ENCODE measurements at places on chromosomes 3 and 15.

- peak; percentile 94 for DNase-seq
These were observed 634 bp downstream of the STAG1 start for GRCh38 chr3:136751316-136752171.

DNA sequence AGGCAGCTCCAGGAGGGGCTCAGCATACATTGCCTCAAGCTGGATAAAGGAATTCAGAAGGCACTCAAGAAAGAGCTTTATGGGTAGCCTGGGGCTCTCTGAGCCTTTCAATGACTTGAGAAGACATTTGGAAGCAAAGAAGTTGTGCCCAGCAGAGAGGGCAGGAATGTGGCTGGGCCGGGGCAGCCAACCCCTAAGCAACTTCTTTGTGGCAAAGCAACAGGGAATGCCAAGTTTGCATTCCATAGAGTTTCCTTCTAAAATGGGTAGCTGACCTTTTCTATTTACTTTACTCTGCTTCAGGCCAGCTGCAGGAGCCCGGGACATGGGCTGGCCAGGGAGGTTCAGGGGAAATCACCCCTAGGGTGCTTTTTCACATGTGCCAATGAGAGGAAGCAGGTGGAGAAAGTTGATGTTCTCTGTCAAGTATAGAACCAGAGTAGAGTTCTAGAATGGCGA, 45.6 kb downstream of the CCDC12 start:
- no peak for DNase-seq

DNA sequence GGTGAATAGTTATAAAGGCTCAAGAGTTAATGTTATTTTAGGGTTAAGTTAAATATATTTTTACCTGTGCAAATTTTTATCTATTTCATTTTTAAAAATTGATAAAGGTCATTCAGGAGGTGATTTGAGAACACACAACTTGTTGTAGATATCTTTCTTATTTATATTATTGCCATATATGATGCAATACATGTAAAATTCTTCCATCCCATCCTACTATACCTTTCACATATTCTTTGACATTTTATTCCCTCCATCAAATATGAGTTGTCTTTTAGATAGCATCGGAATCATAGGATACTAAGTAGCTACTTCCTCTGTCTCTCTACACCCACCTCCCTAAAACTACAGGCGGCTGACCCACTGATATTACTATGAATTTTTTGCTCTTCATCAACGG, 734.1 kb downstream of the FHIT start:
- DNase-seq: no peak

GRCh38 chr15:63203451-63204090, 14.2 kb downstream of the RAB8B start:
- no peak for DNase-seq

DNA sequence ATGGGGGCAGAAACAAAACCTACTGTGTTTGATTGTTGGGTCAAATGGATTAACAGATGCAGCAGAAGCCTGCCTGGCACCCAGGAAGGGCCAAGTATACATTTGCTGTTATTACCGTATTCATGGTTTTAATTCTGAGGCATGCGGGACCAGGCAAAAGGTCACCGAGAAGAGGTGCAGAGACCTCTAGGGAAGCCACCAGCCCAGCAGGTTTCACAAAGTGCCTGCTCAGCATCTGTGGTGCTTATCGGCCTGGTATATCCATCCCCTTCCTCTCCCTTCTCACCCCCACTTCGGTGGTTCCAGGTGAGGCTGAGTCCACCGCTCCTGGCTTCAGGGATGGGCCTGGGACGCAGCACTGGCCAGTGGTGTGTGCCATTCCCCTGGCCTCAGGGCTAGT, 13.1 kb downstream of the TPRA1 start:
- no peak for DNase-seq

DNA sequence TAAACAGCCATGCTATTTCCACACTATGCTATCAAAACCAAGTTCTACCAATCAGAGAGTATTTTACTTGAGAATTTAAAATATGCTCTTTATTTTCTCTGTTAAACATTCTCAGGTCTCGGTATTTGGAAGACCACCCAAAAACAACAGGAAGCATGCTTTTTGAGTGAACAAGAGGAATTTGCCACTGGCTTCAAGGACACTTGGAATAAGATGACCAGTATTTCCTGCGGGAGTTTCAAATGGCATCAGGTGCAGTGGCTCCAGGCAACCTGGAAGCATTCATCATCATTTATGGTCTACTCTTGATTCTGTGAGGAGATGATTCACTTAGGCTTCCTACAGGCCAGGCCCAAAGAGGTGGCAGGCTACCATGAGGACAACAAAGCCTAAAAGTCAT, 305.7 kb upstream of the ATP11B start:
- DNase-seq: no peak

- peak; percentile 73 for DNase-seq
These were observed 106.3 kb downstream of the PLD1 start for GRCh38 chr3:171704002-171704401.

DNA sequence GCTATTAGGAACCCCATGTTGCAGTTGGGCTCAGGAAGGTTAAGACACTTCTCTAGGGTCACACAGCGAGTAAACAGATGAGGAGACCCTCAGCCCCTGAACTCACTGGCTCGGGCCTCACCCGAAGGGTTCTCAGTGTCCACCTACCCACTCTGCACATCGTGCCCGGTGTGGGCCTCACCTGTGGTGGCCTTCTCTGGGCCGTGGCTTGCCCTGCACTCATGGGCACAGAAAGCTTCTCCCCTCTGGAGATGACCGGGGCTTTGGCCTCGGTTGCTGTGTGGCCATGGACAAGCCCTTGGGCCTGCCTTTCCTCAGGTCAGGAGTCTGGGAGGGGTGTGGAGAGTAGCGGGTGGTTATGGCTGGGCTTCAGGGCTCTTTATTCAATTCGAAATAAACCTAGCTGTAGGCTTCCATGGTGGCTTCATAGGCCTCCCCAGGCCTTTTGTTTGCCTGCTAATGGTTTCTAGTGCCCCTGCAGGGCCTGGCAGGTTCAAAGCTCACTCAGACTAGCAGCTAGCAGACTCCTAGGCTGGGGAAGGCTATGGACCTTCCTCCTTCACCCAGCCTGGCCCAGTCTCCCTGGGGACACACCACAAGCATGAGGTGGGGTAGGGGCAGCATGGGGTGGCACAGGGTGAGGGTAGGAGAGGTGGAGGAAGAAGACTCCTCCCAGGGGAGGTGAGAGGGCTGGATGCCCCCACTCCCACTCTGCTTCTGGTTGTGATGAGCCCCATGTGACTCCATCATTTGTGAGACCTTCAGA, 103.1 kb downstream of the LINGO1 start:
- DNase-seq: no peak

DNA sequence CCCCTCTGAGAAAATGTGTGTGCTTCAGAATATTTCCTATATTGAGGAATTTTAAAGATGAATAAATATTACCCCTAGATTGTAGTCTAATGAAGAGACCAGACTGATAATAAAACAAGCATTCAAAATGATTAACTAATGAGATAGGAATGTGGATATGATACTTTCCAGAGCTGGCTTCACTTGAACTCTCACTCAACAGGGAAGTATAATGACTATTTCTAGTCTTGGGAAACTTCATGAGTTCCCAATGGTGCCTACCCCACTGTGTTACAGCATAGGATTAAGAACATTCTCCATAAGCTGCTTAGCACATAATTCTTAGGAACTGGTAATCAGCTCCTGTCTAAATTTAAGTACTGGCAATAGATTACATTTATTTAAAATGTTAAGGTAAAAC, 261.5 kb upstream of the ZNF385D start:
- peak; percentile 89 for DNase-seq

DNA sequence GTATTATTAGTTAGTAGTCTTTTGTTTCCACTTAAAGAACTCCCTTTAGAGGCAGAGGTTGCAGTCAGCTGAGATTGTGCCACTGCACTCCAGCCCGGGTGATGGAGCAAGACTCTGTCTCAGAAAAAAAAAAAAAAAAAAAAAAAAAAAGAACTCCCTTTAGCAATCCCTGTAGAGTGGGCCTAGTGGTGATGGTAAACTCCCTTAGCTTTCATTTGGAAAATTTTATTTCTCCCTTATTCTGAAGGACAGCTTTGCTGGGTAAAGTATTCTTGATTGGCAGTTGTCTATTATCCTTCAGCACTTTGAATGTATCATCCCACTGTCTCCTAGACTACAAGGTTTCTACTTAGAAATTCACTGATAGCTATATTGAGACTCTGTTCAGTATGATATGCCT, 46.0 kb downstream of the RPL39L start:
- DNase-seq: no peak

DNA sequence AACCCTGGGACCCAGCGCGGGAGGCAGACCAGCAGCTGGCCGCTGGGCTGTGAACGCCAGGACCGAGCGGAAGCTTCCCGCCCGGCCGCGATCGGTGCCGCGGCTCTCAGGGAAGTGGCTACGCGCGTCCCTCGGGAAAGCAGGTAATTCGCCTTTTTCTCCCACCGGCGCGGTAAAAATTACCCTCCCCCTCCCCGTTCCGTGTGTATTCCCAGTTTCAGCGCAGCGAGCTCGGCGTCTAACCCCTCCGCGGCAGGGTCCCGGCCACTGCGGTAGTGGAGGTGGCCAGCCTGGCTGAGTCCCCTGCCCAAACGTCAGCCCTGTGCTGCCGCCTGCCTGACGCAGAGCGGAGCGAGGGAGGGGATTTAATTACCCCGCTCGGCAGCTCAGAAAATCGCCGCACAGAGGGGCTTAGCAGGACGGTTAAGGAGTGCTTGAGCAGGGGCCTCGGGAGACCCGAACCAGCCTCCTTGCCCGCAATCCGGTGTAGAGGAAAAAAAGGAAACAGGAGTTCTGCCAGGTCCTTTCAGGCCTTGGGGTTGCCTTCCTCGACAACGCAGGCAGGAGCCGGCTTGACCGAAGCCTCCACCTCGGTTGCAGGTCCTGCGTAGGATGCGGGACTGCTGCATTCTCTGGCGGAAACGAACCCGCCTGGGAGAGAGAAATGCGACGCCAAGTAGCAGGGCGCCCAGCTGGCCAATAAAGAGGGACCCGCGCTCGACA, 2.9 kb downstream of the GATA2 start:
- peak; percentile 88 for DNase-seq

DNA sequence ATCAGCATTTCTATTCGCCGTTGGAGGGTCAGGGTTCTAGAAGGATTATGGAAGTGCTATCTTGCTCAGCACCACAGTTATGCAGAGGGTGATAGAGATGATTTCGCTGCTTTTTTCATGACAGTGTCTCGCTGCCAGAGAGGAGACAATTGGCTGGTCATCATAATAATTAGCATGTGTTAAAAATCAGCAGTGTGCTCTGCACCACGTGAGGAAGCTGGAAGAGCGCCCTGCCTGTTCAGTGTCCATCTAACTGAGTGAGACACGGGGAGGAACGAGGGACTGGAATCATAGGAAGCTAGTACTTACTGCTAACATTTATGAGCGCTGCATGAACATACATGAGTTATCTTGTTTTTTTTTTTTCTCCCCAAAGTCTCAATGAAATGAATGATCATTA, 116.2 kb upstream of the PLAAT1 start:
- DNase-seq: no peak

- DNase-seq: peak; percentile 46
These were observed 483.8 kb downstream of the MECOM start for GRCh38 chr3:169179722-169180121.

DNA sequence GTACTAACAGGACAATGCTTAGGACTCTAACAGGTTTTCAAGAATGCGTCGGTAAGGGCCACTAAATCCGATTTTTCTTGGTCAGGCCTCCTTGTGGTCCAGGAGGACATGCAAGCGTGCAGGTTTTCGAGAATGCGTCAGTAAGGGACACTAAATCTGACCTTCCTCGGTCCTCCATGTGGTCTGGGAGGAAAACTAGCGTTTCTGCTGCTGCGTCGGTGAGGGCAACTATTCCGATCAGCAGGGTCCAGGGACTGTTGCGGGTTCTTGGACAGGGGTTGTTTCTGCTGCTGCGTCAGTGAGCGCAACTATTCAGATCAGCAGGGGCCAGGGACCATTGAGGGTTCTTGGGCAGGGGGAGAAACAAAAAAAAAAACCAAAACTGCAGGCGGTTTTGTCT, 7.8 kb upstream of the UBP1 start:
- no peak for DNase-seq

GRCh38 chr3:12195231-12195630, 36.5 kb upstream of the TIMP4 start:
- no peak for DNase-seq

DNA sequence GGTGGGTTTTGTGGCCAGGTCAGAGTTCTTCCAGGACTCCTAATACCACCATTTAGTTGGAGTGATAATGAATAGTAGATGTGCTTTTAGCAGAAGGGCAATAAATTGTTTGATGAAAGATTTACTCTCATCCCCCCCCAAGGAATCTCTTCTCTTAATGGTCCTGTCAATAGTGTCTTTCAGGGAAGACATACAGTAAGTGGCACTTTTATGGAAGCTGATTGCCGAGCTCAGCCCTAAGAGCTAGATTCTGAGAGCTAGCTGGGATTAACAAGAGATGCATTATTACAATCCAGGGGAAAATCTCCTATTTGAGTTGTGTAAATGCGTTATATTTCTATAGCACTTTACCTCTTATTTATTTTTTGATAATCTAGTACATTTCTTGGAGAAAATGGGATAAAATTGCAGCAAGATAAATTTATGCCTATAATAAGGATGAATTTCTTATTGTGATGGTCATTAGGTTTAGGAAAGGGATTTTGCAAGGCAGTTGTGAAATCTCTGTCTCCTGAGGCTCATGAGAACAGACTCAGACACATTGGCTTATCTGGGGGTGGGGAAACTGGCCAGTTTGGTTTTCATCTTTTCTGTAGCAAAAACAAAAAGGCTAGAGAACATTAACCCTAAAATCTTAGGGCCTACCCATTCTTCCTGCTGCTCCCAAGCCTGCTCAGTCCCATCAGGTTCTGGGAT, 41.6 kb upstream of the CLSTN2 start:
- DNase-seq: peak; percentile 10

DNA sequence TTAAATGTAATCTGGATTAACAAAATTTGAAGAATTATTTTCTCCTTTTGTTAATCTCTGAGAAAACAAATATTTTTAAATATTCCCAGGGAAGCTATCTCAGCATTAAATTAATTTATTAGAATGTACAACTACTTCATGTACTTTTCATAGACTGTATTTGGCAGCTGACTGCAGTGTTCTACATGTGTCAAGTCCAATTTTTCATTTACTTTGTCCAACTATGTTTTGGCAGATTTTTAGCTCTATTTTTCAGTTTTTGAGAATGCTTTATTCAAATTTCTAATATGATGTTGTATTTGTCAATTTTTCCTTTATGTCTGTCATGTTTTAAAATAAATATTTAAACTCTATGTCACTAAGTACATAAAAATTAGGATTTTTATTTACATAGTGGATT, 925.1 kb downstream of the OTOL1 start:
- no peak for DNase-seq

GRCh38 chr15:48603123-48603500, 42.4 kb downstream of the FBN1 start:
- no peak for DNase-seq

GRCh38 chr3:48013288-48013980, 2.8 kb downstream of the MAP4 start:
- DNase-seq: peak; percentile 42

All from NCI-H82 (cell line).